Dermis blood vessel endothelial cell (primary cell): ENCODE measurements at places on chromosomes 4 and X.

DNA sequence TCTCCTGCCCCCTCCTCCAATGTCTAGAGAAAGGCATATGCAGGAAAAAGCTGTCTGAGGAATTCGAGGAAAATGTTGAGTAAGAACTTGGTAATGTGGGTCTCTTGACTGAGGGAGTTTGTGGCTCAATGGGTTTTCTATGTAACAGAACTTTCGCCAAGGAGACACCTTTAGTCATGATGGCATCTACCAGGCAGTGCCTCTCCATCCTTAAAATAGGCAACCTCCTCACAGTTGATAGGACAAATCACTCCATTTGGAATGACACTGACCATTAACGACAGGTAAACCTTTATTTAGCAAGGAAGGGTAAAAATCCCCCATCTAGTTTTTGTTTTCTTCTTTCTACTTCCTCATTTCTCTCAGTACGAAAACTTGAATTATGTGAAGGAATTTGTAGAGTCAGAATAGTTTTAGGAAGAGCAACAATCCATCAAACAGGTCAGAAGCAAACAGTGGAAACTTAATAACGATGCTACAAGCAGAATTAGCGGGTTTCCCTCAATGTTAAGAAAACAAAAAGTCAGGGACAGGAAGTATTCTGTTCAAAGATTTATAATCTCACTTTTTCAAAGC, 2.7 kb downstream of the GSX2 start:
- DNase-seq: no peak

DNA sequence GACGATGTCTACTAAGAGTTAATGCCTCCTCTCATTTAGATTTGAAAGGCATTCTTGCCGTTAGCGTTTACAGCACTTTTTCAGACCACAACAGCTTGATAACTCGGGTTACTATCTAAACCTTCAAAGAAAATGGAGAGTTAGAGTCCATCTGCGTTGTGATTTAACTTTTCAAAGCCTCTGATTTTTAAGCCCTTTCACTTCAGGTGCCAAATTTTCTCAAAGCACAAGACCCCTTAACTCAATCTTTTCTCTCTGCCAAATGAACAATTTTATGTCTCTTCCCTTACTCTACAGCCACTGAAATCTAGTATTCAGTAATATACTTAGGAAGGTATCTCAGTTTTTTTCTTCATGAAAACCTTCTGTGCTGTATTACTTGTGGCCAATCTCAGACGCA, 310.5 kb downstream of the TENM3 start:
- no peak for DNase-seq

DNA sequence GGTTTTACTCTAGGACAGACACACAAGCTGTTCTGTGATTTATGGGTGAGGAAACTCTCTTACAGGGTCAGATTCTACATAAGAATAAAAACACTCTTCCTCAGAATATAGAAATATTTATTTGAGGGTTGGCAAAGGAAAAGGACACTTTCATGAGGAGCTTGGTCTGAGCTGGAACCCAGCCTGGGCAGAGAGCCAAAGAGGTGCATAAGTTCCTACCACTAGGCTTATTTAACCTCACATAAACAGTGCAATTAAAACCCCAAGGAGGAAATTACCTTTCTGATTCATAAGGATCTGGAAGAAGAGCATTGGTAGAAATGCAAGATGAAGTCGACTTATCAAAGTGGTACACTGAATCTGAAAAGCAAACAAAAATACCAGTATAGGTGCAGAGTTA, 32.9 kb downstream of the SETD7 start:
- DNase-seq: peak; percentile 61

- peak; percentile 2 for DNase-seq
These were observed 981.0 kb upstream of the HS3ST1 start for GRCh38 chr4:12409507-12410190.

GRCh38 chrX:12721042-12721441, 70.2 kb upstream of the PRPS2 start:
- peak; percentile 2 for DNase-seq

- DNase-seq: no peak
These were observed 46.1 kb downstream of the LAS1L start for GRCh38 chrX:65488495-65488894.

GRCh38 chrX:22922961-22923360, 76.8 kb upstream of the DDX53 start:
- DNase-seq: peak; percentile 1

- DNase-seq: no peak
These were observed 5.3 kb upstream of the STBD1 start for GRCh38 chr4:76301068-76301774.

- DNase-seq: no peak
These were observed 2.0 kb upstream of the ABCB7 start for GRCh38 chrX:75158054-75158453.

DNA sequence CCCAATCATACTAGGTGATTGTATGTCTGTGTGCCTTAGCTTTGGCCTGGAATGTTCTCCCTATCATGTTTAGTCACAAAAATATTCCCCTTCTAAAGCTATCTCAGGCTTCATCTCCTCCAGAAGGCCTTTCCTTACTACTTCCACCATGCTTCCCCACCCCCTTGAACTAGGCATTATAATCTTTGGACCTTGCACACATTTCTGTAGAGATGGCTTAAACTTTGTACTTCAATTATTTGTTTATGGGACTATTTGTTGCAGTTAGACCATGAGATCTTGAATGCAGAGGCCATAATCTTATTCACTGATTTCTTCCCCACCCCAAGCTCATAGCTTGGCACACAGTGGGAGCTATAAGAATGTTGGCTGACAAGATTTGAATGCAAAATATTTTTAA, 262.0 kb upstream of the EDA2R start:
- no peak for DNase-seq

DNA sequence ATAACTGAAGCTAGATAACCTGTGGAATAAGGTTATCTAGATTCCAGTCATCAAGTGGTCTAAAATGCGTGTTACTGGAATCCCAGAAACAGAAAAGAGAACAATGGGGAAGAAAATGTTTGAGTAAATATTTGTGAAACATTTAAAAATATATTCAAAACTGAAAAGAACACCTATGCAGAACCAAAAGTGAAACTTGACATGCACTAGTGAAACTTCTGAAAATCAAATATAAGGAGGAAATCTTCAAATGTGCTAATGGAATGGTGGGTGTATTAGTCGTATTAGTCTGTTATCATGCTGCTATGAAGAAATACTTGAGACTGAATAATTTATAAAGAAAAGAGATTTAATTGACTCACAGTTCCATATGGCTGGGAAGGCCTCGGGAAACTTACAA, 512.4 kb upstream of the KLHL4 start:
- no peak for DNase-seq

- DNase-seq: no peak
These were observed 18.8 kb upstream of the CORIN start for GRCh38 chr4:47856713-47857112.
